Activated CD4-positive, alpha-beta T cell treated with anti-CD3 and anti-CD28 coated beads, Interleukin-2, amount 10 ng/mL, durations not matched to agents 7 days and 5 days (primary cell): ENCODE measurements at places on chromosomes 12 and 14. TPM values are rescaled to one million over a fixed set of nuclear protein-coding genes. Genes with fewer than 3 reads are reported as not detected.

DNA sequence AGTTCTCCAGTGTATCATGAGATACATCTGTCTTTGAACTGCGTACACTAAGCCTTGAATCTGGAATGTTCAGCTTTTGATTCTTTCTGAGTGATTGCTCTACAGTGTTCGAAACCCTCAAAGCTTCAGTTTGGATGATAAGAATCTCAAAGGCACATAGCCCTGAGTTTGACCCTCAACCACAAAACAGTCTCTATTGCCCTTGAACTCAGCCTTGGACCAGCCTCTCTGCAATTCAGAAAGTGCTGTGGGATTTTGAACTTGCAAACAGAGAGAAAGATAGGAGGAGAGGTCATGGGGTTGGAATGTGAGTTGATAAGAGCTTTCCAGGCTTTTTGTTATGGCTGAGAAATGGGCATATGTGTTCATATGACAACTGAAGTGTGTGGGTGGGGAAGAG, 100.3 kb downstream of the MYRFL start:
- DNase-seq, result no peak
- H3K4me1 ChIP-seq, result no peaks in the 10 kb centered on the region
- H3K36me3 ChIP-seq, result no peaks in the 10 kb centered on the region
- H3K27ac ChIP-seq, result no peak overlapping the region
- no peak overlapping the region for H3K4me3 ChIP-seq

DNA sequence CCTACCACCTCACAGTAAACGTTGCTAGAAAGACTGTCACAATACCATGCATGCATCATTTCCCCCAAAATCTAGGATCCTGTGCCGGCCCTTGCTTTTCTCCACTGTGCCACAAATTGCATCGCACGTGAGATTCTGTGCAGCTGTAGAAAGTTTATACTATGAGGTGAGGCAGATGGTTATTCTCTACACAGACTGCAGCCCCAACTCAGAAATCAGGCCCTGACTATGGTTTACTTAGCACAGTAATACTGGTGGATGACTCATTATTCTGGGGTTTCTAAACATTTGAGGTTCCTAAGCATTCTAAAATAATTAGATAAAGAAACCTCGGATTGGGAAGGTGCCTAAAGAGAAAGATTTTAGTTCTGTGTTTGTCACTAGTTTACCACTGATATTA, 163.8 kb upstream of the CCDC198 start:
- H3K4me1 ChIP-seq, result no peaks in the 10 kb centered on the region
- H3K27me3 ChIP-seq, result no peaks in the 10 kb centered on the region
- no peak for DNase-seq
- H3K27ac ChIP-seq, result no peak overlapping the region
- no peak overlapping the region for H3K4me3 ChIP-seq

DNA sequence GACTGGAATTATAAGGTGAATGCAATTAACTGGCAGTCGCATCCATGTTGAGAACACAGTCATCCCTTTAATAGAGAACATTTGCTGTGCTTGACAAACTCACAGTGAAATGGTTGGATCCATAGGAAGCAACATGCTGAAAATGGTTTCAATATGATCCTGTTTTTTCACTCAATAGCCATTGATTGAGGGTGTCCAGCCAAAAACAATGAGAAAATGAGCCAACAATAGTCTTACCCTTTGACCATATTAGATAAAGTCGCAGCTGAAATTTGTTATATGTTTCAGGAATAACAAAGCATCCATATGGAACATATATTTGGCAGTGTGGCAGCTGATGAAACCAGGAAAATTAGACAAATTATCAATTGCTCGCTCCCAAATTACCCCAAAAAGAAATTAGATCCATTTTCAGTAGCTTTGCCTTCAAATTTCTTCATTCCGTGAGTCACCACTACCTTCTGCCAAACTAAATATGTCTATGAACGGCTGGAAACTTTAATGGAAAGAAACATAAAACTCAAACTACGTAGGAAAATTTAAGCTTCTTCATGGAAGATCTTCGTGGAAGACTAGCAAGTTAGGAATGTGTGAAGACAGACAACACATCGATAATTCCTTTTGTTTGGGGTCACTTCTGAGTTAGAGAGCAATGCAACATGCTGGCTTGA, 17.4 kb downstream of the IGF1 start:
- no peak overlapping the region for H3K27ac ChIP-seq
- DNase-seq, result no peak
- H3K4me3 ChIP-seq, result no peak overlapping the region
- H3K36me3 ChIP-seq, result no peaks in the 10 kb centered on the region

- H3K27ac ChIP-seq, result no peak overlapping the region
- no peaks in the 10 kb centered on the region for H3K27me3 ChIP-seq
- DNase-seq, result no peak
- no peaks in the 10 kb centered on the region for H3K36me3 ChIP-seq
- H3K4me3 ChIP-seq, result no peak overlapping the region
These were observed 377.5 kb downstream of the ALG10 start for GRCh38 chr12:34399631-34400410.

- DNase-seq, result no peak
- peak overlapping the region; percentile 19 for H3K4me3 ChIP-seq
- peak overlapping the region; percentile 16 for H3K27ac ChIP-seq
- H3K36me3 ChIP-seq, result peaks cover 50% of the 10 kb centered on the region
These were observed 37.4 kb downstream of the GNPTAB start for GRCh38 chr12:101793401-101793800.

GRCh38 chr14:104436047-104436591, 143.4 kb upstream of the C14orf180 start:
- no peaks in the 10 kb centered on the region for H3K36me3 ChIP-seq
- H3K4me3 ChIP-seq, result no peak overlapping the region
- H3K27me3 ChIP-seq, result no peaks in the 10 kb centered on the region
- DNase-seq, result no peak

GRCh38 chr12:63893170-63893569, 48.7 kb downstream of the SRGAP1 start:
- H3K4me1 ChIP-seq, result peaks cover 3% of the 10 kb centered on the region
- no peak overlapping the region for H3K27ac ChIP-seq
- no peaks in the 10 kb centered on the region for H3K36me3 ChIP-seq
- peaks cover 4% of the 10 kb centered on the region for H3K27me3 ChIP-seq

- peaks cover 26% of the 10 kb centered on the region for H3K4me1 ChIP-seq
- peak overlapping the region; percentile 22 for H3K27ac ChIP-seq
- peaks cover 5% of the 10 kb centered on the region for H3K36me3 ChIP-seq
- H3K27me3 ChIP-seq, result no peaks in the 10 kb centered on the region
- no peak for DNase-seq
These were observed 81.4 kb downstream of the ACTN1 start for GRCh38 chr14:68897559-68898155.

DNA sequence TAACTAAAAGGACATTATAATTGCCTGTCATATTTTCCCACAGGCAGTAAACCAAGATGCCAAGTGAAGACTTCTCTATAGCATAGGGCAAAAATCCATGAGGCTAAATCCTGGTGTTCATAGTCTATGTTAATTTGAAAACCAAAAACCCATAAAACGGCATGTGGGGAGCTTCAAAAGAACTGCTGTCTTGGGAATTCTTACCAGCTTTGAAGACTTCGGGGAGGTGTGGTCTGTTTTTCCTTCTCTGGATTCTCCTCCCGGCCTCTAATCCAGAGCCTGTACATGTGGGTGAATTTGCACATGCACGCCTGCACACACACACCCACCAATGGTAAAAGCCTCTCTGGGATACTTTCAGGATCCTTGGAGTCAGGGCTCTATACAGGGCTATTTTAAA, 61.9 kb upstream of the IFNG-AS1 start:
- H3K4me1 ChIP-seq, result peaks cover 9% of the 10 kb centered on the region
- H3K27ac ChIP-seq, result no peak overlapping the region
- H3K36me3 ChIP-seq, result no peaks in the 10 kb centered on the region

DNA sequence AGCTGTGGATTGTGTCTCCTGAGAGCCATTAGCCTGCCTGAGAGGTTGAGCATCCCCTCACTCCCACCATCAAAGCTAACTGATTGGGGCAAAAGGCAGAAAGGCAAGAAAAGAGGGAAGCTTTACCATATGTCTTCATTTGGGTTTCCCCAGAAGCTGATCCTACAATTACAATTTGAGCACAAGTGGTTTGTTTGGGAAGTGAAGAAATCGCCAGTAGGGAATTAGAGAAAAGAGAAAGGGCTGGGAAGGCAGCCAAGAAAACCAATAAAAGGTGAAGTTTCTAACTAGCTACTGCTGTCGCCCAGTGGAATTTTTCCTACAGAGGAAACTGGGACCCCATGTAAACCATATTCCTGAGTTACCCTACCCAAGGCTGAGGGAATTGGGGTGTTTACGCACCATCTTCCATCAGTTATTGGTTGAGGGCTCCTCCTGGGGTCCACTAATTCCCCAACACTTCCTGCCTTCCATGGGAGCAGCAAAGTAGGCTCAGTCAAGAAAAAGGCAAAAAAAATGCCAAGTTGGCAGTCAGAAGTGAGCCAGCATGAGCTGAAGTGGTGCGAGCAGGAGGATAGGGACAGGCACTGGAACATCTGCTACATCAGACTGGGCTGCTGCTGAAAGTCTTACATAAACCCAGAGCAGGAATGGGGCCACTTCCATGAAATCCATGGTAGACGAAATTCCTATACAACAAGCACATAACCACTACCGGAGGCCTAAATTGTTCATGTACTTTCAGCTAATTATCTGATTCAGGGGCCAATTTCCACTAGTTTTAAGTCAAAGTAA, 17.3 kb downstream of the KCNK10 start:
- H3K4me3 ChIP-seq, result no peak overlapping the region
- DNase-seq, result no peak
- H3K27ac ChIP-seq, result no peak overlapping the region
- no peaks in the 10 kb centered on the region for H3K36me3 ChIP-seq
- peaks cover 2% of the 10 kb centered on the region for H3K27me3 ChIP-seq
- peaks cover 1% of the 10 kb centered on the region for H3K4me1 ChIP-seq

DNA sequence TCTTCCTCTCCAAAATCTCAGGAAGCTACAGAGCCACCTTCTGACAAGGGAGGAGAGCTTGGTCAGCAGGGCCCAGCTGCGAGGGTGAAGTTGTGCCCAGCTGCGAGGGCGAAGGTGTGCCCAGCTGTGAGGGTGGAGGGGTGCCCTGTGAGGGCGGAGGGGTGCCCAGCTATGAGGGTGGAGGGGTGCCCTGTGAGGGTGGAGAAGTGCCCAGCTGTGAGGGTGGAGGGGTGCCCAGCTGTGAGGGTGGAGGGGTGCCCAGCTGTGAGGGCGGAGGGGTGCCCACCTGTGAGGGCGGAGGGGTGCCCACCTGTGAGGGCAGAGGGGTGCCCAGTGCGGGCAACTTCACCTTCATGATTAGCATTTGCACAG, 20.4 kb upstream of the TTC7B start:
- H3K27me3 ChIP-seq, result peaks cover 16% of the 10 kb centered on the region
- H3K4me3 ChIP-seq, result no peak overlapping the region
- no peak overlapping the region for H3K27ac ChIP-seq
- no peak for DNase-seq

DNA sequence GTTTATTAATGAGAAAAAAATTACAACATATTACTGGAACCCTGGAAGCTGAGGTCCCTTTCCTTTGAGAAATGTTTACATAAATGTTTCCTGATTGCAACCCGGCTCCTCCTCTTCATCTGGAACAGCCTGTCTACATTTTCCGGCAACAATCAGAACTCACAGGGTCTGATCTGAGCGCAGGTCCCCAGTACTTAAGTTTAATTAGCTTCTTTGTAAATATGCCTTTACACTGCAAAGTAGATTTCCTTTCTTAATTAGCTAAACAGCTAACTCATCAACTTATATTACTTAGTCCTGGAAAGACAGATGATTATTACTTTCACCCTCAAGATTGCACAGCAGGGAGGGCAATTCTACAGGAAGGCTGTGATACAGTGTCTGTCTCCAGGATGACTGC, 213.0 kb downstream of the MON2 start:
- H3K4me3 ChIP-seq, result no peak overlapping the region
- peaks cover 4% of the 10 kb centered on the region for H3K27me3 ChIP-seq
- H3K36me3 ChIP-seq, result no peaks in the 10 kb centered on the region
- no peak for DNase-seq

- H3K27ac ChIP-seq, result no peak overlapping the region
- H3K4me1 ChIP-seq, result peaks cover 5% of the 10 kb centered on the region
- H3K27me3 ChIP-seq, result no peaks in the 10 kb centered on the region
These were observed 12.4 kb downstream of the GCN1 start for GRCh38 chr12:120181991-120182631.

GRCh38 chr14:61712137-61712536, 16.8 kb downstream of the HIF1A start:
- H3K4me3 ChIP-seq, result no peak overlapping the region
- DNase-seq, result no peak
- no peaks in the 10 kb centered on the region for H3K27me3 ChIP-seq
- peaks cover 83% of the 10 kb centered on the region for H3K4me1 ChIP-seq

DNA sequence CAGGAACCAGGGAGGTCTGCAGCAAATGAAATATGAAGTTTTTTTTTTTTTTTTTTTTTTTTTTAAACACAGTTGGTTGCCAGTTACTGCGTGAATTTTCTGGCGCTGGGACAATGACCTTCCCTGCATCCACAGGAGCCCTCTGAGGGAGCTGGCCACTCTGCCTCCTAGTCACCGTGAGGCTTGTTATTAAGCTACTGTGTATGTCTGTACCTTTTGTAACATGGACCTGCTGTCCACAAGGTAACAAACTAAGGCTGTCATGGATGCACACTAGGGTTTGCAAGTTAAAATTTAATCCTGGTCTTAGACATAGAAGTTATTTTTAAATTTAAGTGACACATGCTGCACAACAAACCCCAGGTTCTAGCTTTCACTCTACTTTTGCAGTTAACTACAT, 211.0 kb downstream of the SSPN start:
- no peaks in the 10 kb centered on the region for H3K4me1 ChIP-seq
- no peak for DNase-seq
- peaks cover 5% of the 10 kb centered on the region for H3K36me3 ChIP-seq

DNA sequence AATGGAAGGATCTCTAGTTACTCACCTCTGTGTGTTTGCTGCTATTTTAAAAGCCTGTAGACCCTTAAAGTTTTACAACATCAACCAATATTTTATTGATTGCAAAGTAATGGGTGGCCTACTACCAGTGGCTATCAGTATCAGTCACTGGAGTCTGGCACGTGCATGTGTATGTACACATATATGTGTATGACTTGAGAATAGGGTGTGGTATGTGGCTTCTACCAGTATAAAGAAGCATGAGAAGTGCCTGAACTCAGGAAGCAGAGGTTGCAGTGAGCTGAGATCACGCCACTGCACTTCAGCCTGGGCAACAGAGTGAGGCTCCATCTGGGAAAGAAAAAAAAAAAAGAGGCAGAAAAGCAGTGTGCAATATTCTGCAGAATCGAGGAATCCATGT, 45.5 kb upstream of the GAS2L3 start:
- no peaks in the 10 kb centered on the region for H3K4me1 ChIP-seq
- no peak overlapping the region for H3K27ac ChIP-seq
- no peaks in the 10 kb centered on the region for H3K36me3 ChIP-seq
- no peak for DNase-seq

GRCh38 chr12:131682510-131682895, 28.4 kb upstream of the SFSWAP start:
- H3K4me3 ChIP-seq, result peak overlapping the region; percentile 24
- no peaks in the 10 kb centered on the region for H3K27me3 ChIP-seq
- peak overlapping the region; percentile 81 for H3K27ac ChIP-seq
- peak; percentile 36 for DNase-seq

GRCh38 chr12:49901986-49902385, 1.7 kb downstream of the FAIM2 start:
- no peak for DNase-seq
- H3K4me3 ChIP-seq, result no peak overlapping the region
- H3K4me1 ChIP-seq, result peaks cover 15% of the 10 kb centered on the region
- no peak overlapping the region for H3K27ac ChIP-seq
- peaks cover 17% of the 10 kb centered on the region for H3K27me3 ChIP-seq

The GDF3 gene
- not detected for total RNA-seq

The HPD gene
- not detected for total RNA-seq

The MMP17 gene
- not detected for total RNA-seq

The CCNB1IP1 gene
- total RNA-seq, result 30.8 TPM

The ANKRD33 gene
- total RNA-seq, result not detected
